Cerebellum (tissue), 4 donors: ENCODE measurements at places on chromosomes 2 and 18. TPM values are rescaled to one million over a fixed set of nuclear protein-coding genes. Genes with fewer than 3 reads are reported as not detected.

GRCh38 chr18:3263132-3263700 lies 1.3 kb downstream of the MYL12B start:
- no peak for DNase-seq

GRCh38 chr2:57443973-57444521 lies 602.6 kb upstream of the VRK2 start:
- DNase-seq: no peak

Gene ELOA2
- not detected for total RNA-seq

DNA sequence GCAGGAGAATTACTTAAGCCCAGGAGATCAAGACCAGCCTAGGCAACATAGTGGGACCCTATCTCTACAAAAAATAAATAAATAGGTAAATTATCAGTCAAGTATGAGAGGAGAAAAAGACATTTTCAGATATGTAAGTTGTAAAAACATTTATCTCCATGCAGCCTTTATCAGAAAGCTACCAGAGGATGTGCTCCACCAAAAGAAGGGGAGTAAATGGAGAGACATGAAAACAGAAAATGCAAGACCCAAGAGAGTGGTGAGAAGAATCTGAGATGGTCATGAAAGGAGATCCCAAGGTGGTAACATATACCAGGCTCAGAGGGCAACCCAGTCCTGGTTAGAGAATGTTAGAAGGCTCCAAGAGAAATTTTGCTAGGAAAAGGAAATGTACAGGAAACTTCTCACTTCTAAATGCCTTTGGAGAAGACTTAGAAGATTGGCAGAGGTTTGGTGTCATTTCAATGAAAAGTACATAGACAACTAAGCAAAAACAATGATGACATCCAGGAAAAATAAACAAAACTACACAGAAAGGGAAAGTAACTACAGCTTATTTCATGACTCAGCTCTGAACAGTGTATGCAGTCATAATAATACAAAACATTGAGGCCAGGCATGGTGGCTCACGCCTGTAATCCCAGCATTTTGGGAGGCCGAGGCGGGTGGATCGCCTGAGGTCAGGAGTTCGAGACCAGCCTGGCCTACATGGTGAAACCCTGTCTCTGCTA lies 19.5 kb downstream of the CIB4 start:
- no peak for DNase-seq

- DNase-seq: no peak
These were observed 61.8 kb downstream of the FMNL2 start for GRCh38 chr2:152396763-152397162.

Gene HES6
- total RNA-seq: 45.3 TPM

Gene FTCDNL1
- total RNA-seq: 4.1 TPM

DNA sequence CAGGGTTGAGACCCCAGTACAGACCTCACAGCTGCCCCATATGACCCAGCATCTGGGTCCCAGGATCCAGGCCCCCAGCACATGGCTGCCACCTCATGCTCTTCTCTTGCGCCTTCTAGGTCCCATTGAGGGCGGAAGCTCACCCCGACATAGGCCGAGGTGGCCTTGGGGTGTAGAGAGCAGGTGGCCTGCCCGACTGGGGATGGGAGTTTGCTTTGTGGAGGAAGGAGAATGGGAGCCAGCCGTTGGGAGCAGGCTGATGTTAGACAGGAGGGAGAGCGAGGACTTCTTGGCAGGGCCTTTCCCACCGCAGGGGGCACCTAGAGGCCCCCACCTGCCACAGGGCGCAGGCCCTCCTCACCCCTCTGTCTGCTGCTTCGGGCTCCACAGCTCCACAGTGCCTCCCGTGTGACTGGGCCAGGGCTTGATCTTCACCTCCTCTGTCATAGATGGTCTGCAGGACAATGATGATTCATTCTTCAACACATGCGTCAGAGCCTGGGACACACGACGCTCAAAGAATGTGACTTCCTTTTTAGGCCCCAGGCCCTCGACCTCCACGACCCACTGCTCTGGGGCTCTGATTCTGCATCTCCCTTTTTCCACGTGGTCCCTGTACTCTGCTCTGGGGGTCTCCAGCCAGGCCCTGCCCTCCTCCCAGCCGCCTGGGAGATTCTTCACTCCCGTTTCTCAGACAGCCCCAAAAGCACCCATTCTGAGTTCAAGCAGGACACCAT lies 86.6 kb upstream of the ODC1 start:
- no peak for DNase-seq

GRCh38 chr2:168178520-168179324 lies 68.7 kb downstream of the STK39 start:
- no peak for DNase-seq

GRCh38 chr2:210250622-210251021 lies 25.4 kb upstream of the ACADL start:
- no peak for DNase-seq

DNA sequence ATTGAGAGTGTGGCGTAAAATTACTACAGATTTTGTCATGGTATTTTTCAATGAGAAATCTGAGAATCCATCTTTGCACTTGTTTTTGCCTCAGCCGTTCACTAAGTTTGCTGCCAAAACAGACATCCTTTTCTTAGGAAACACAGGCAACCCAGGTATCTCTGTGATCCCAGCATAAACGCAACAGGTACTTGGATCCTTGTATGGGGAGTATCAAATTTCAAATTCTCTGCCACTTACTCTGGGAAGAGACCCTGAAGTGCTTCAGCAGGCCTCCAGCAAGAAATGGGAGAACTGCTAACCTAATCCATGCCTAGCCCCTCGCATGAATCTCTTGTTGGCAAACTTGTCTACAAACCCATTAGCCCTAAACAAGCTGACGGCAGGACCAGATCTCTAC lies 83.1 kb downstream of the BCL11A start:
- no peak for DNase-seq

Gene KLF7
- 60.2 TPM for total RNA-seq

DNA sequence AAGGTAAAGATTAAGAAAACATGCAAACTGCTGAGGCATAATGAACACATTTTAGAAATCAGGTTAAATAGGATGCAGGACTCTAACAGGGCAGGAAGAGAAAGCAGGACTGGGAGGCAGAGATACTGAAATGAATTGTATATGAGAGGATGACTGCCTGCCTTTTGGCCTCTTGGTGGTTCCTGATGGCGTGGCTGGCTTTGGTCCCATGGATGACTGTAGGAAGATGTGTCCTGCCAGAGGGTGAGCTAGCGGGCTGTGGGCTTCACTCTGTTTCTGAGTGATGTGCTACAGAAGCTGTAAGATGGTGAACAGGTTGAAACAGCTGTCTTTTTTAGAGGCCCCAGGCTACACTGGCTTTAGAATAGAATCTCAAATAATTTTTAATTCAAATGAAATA lies 517.0 kb downstream of the SLC4A3 start:
- DNase-seq: no peak

DNA sequence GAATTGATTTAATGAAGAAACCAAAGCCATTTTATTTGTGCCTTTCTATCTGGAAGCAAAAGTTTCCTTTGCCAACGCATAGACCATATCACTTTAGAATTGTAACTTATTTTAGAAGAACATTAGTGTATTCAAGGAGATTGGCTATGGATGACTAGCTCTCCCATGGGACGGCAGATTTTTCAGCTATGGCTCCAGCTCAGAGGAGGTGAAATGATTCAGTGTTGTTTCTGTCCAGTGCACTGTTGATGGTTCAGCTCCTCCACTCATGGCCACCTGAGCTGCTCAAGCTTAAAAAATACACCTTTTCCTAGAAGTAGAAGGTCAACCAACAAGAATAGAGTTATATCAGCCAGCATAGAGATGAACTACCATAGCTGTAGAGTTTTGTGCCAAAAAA lies 1597.5 kb upstream of the PIK3C3 start:
- DNase-seq: no peak

DNA sequence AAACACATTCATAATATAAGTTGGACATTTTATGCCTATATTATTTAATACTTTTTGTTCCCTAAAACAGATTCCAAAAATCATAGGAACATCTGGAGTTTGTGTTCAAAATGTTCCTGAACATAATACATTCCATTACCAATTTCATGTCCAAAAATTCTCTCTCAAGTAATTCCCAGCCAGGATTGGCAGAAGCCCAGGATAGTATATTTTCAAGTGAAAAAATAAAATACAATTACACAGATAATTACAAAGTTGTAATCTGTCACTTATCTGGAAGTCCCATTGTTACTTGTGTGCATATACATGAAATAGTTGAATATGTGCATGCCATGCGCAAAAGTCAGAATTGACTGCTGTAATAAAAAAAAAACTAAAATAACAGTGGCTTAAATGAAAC lies 5.2 kb upstream of the SCN7A start:
- DNase-seq: no peak

DNA sequence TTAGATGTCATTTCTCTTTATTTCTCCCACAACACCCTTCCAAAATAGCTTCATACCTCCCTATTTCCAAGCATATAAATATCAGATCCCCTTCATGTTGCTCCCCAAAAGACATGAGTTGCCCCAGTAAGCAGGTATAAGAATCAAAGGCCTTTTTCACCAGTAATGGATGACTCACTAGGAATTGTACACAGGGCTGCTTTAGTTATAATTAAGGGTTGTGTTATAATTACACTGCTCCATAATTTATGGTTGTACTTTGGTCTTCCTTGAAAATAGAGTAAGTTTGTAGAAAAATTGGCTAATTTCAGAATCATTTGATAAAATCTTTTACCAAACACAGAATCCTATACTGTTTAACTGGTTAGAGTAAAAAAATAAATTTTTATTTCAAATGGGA lies 8.8 kb upstream of the AQP4 start:
- no peak for DNase-seq

DNA sequence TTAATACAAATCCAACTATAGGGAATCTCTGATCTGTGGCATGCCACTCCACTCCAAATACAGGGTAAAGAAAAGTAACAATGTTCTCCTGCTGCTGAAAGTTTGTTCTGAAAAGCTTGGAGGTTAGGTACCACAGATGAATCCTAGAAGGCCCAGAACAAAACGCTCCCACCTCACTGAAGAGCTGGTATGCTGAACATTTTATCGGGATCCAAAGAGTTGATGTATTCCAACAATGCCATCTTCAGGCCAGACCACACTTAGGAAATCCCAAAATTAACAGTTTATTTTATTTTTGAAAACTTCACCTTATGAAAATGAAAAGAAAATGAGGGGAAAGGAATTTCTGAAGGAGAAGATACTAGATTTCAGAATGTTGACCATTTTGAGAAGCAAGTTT lies 145.1 kb upstream of the CDH19 start:
- DNase-seq: peak; percentile 38

DNA sequence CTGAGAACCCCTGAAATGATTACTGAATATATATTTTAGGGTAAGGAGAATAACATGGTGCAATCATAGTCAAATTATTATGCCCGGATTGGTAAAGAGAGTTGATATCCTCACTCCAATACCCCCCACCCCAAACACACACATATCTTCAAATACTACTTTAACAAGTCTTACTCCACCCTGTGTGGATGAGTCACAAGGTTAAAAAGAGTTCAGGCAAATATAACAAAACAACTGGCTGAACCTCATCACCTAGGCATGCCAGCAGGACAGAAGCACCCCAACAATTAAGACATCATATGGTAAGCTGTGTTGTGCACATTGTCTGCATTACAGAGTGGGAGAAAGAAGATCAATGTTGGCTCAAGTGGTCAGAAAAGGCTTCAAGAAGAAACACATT lies 857.4 kb downstream of the TDRD15 start:
- DNase-seq: no peak

Gene SMAD4
- total RNA-seq: 94.7 TPM

DNA sequence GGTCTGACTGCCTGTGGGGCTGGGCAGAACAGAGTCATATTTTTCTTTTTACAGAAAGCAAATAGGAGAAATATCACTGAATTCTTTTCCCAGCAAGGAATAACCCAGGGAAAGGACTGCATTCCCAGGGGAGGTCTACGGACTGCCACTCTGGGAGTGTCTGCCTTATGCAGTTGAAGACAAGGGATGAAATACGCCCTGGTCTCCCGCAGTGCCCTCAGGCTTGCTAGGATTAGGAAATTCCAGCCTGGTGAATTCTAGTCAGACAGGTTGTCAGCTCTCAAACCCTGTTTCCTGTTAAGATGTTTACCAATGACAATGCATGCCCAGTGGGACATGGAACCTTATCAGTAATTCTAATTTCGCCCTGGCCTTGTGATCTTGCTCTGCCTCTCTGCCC lies 30.3 kb upstream of the PDK1 start:
- DNase-seq: no peak

GRCh38 chr2:45331410-45331786 lies 279.7 kb downstream of the SRBD1 start:
- DNase-seq: no peak

Gene FOXD4L1
- 0.27 TPM for total RNA-seq

Gene SEMA4C
- 51.0 TPM for total RNA-seq

Gene PIEZO2
- total RNA-seq: 11.0 TPM

GRCh38 chr2:73089270-73090030 lies 17.9 kb upstream of the SFXN5 start:
- no peak for DNase-seq
